ENCODE measurements at places on chromosomes 7 and 10.
A peak's percentile ranks its signal among the peaks of the same experiment; 100 is the strongest.

DNA sequence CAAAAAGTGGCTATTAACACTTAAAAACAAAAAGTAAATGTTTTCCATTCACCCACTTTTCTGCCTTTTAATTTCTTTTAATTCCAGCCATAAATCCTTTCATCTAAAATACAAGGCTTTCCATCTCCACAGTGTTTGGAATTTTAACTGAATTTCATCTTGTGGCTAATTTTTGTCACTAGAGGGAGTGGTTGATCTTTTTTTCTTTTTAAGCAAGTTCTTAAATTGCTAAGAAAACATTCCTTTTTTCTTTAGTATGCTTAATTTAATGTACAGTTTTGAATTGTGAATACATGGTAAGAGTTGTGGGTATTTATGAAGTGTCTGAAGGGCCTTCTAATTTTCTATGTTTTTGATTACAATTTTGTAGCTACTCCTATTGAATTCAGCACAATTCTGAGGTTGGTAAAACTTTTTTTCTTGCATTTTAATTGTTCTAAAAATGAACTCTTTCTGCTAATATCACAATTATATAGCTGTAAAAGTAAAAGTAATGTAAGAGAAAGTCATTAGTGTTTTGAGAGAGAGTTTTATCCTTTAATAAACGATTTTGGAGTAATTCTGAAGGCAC is 54.9 kb upstream of the ANK3 start:
- no peak for DNase-seq

DNA sequence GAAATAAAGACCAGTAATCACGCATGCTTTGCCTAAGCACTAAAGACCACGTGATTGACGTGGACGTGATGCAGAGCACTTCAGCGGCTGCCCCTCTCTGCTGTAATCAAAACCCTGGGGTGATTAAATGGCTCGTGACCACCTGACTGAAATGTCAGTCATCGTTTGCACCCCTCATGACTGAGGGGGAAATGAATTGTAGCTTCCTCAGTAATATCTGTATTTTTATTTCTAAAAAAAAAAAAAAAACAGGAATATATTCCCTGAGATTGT is 148.1 kb upstream of the RSU1 start:
- DNase-seq = no peak

DNA sequence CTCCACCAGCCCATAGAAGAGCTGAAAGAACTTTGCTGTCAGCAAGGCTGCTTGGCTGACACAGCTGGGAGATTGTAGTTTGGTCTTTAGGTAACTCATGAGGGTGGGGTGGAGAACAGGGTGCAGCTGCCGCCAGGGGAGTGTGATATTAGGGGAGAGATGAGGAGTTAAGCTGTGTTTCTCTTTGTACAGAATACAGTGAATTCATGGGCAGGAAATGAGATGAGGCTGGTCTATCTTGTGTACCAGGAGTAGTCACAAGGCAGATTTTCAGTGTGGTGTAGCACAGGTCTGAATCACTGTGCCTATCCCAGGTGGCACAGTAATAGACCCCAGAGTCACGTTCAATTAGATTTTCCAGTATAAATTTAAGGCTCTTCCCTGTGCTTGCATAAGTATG is 56.6 kb upstream of the TARP start:
- no peak for DNase-seq

- no peak for DNase-seq
Observed at GRCh38 chr10:117239051-117239450, 1.9 kb upstream of the SLC18A2 start.

GRCh38 chr10:129945941-129946760 is 17.9 kb downstream of the EBF3 start:
- DNase-seq = no peak

- DNase-seq = no peak
Observed at GRCh38 chr10:125147971-125148439, 12.4 kb downstream of the CTBP2 start.

- no peak for DNase-seq
Observed at GRCh38 chr7:134472572-134473244, 13.8 kb upstream of the AKR1B1 start.

DNA sequence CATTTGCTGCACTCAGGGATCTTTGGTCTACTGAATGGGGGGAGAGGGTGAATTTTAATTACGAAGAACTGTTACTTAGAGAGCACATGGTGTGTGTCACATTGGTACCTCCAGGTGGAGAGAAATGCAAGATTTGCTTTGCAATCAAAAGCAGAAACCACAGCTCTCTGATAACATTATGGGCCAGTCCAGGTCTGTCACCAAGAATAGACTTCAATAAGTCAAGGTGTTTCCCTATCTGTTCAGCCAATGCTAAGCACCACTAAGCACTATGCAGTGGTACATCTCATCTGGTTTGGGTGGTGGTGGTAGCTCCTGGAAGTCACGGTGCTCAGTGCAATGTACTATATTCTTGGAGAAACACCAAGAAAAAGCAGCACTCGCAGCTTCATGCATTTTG is 119.6 kb upstream of the AFAP1L2 start:
- DNase-seq = no peak

GRCh38 chr10:105185161-105185560 is 544.1 kb downstream of the SORCS3 start:
- DNase-seq = no peak

GRCh38 chr10:27526242-27526641 is 22.1 kb downstream of the RAB18 start:
- DNase-seq = no peak

DNA sequence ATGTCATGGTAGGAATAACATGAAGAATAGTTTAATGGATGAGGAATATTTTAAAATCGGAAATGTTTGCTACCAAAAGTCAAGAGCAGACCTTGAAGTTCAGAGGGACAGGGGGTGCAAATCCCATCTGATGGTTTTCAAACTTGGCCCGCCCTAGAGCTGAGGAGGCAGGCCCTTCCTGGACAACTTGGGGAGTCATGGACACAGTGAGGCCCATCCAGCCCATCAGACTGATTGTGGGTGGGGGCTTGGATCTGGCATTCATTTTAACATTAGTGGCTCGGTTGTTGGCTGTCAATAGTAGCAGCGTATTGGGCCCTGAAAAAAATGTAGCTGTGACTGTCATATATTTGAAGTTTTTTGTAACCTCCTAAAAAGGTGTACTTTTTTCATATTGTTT is 2.0 kb downstream of the C10orf90 start:
- no peak for DNase-seq

DNA sequence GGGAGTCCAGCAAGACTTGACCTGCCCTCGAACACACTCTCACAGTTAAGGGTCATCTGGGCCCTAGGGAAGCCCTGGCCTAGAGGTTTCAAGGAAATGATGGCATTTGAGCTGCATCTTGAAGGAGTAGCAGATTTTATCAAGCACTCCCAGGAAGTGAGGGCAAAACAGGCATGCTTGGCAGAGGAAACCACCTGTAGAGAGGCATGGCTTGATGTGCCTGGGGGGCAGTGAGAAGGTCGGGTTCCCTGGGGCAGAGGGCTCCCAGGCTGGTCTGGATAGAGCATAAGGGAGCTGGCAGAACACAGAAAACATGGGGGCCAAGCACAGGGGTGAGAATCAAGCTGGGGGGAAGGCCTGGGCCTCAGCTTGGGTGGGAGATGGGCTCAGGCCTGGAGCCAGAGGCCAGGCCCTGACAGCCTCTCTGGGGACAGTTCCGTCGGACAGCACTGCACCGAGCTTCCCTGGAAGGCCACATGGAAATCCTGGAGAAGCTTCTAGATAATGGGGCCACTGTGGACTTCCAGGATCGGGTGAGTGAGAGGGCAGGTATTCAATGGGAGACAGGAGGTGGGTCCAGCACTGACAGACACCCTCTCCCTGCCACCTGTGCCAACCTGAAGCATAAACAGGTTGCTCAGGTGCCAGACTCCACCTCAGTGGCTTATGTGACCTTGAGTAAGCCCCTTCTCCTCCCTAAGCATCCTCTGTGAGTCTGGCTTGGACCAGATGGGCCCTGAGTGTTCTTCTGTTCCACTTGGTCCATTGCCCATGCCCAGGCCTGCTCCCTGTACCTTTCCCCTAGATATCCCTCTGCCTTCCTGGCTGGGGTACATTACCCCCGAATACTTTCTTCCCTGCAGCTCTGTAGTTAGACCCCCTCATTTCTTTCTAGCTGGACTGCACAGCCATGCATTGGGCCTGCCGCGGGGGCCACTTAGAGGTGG is 3.5 kb upstream of the HOGA1 start:
- DNase-seq = no peak

GRCh38 chr10:86958116-86958900 is at the start of gene SNCG:
Gene SNCG, plus strand, starts transcription at chr10:86958599. Its CDS starts 99 bp downstream, at chr10:86958698.
- DNase-seq = peak; percentile 33

- no peak for DNase-seq
Observed at GRCh38 chr7:47460251-47460989, 121.5 kb downstream of the TNS3 start.

- no peak for DNase-seq
Observed at GRCh38 chr10:47165711-47166404, 134.1 kb upstream of the GDF10 start.

- DNase-seq = no peak
Observed at GRCh38 chr7:77825131-77825530, 26.6 kb downstream of the PHTF2 start.

DNA sequence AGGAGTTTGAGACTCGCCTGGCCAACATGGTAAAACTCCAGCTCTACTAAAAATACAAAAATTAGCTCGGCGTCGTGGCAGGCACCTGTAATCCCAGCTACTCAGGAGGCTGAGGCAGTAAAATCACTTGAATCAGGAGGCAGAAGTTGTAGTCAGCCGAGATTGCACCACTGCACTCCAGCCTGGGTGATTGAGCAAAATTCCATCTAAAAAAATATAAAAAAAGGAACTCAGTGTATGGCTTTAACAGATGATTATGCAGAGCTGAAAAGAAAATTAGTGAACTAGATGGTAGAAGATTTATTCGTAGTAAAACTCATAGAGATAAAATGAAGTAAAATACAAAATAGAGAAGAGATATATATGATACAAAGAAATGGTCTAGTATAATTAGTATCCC is 12.6 kb upstream of the CNOT4 start:
- no peak for DNase-seq

- no peak for DNase-seq
Observed at GRCh38 chr10:124739986-124740368, 4.2 kb downstream of the FAM53B start.

DNA sequence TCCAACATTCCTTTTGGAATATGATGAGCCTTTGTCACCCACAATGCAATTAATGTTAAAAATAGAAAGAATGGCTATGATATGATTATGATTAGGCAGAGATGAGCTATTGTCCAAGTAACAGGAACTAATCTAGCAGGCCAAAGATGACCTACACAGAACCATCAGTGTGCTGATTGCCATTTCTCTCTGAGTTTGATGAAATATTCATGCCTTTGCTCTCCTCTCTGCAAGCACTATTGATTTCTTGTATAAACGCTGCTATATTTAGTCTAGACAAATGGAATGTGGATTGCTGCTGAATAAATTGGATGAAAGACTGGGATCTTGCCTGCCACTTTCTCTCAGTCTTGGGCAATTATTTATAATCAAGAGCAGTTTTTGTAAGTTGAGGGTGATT is 85.4 kb downstream of the HDAC9 start:
- no peak for DNase-seq

- DNase-seq = no peak
Observed at GRCh38 chr7:17492437-17492836, 194.0 kb downstream of the AHR start.

DNA sequence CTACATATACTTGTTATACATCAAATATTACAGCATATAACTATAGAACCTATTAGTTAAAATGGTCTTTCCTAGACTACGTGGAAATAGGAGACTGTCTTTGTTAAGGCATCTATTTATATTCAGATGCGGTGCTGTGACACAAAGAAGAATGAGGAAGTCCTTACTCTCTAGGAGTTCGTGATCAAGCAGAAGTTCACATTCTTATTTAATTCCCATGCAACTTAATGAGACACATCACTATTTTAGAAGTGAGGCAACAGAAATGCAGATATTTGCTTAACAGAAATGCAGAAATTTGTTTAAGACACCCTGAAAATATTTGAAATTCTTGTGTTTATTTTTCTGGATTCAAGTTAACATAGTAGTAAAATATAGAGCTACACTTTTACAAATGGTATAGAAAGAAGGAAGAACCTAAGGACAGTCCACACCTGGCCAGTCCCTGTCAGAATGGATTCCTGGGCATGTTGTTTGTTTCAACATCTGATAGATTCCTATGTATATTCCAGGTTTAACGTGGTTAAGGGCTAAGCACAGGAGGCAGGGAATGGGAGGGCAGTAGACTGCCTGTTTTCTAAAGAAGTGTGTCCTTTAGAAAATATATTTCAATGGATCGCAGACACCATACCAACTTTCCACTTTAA is 70.6 kb upstream of the NXPH1 start:
- no peak for DNase-seq

GRCh38 chr10:69151984-69152383 is 28.0 kb downstream of the VPS26A start:
- DNase-seq = no peak

DNA sequence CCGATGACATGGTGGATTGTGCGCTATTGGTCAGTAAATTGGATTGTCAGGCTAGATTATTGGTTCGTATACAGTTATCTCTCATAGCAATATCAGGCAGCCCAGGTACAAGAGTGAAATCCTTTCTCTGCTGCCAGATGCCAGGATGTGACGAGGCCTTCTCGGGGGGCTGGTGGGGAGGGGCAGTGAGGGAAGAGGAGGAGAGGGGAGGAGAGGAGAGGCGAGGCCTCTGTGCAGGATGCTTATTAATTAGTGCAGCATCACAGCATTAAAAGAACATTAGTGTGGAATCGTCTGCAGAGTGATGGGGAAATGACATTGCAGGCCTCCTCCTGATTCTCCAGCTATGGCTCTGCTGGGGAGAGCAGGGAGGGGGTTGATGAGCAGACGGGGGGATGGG is 30.5 kb upstream of the SLF2 start:
- no peak for DNase-seq

DNA sequence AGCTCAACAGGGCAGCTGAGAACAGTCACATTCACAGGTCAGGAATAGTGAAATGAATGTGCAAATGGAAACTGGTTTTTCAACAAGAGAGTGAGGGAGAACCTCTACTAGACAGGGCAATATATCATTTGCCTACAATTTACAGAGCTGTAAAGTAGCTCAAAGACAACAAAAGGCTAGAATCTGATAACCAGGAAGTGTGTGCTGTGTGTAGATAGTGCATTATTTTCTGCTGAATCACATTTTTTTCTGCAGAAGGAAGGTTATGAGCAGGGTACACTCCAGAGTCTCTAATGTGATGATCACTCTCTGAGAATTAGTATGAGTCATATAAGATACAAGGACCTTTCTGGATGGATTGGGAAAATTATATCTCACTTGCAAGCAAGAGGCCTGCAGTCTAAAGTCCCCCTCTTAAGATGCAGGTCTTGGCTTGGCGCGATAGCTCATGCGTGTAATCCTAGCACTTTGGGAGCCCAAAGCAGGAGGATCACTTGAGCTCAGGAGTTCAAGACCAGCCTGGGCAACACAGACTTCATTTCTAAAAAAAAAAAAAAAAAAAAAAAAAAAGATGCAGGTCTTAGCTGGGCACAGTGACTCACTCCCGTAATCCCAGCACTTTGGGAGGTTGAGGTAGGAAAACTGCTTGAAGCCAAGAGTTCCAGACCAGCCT is 59.9 kb upstream of the COBL start:
- DNase-seq = no peak

DNA sequence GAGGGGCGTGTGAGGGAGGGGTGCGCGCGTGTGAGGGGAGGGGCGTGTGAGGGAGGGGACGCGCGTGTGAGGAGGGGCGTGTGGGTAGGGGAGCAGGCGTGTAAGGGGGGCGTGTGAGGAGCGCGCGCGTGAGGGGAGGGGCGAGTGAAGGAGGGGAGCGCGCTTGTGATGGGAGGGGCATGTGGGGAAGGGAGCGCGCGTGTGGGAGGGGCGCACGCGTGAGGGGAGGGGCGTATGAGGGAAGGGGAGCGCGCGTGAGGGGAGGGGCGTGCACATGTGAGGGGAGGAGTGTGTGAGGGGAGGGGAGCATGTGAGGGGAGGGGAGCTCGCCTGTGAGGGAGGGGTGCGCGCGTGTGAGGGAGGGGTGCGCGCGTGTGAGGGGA is 19.1 kb downstream of the MXI1 start:
- DNase-seq = no peak
